ENCODE measurements at places on chromosomes 5 and 9. TPM values are rescaled to one million over a fixed set of nuclear protein-coding genes. Genes with fewer than 3 reads are reported as not detected.

PHF24 gene
- 0.11 TPM for total RNA-seq

DNA sequence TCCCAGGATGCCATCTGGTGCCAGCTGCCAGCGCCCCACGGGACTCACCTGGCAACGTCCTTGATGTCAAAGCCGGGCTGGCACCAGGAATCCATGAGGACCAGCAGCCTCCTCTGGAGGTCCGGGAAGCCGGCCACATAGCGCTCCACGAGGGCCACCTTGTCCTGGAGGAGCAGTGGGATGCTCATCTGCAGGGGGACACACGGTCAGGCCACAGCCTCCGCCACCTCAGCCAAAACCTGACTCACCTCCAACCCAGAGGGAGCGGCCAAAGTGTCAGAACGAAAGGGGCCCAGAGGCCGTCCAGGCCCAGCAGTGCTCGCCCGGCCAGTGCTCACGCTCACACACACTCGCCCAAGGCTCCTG is 56.5 kb downstream of the EXD3 start:
- no peaks in the 10 kb centered on the region for H3K4me1 ChIP-seq
- H3K27me3 ChIP-seq: no peaks in the 10 kb centered on the region
- H3K4me3 ChIP-seq: no peak overlapping the region
- H3K36me3 ChIP-seq: no peaks in the 10 kb centered on the region
- DNase-seq: no peak

- H3K4me1 ChIP-seq: no peaks in the 10 kb centered on the region
- peaks cover 30% of the 10 kb centered on the region for H3K27me3 ChIP-seq
- DNase-seq: no peak
- peaks cover 3% of the 10 kb centered on the region for H3K36me3 ChIP-seq
- no peak overlapping the region for H3K4me3 ChIP-seq
Observed at GRCh38 chr9:97863314-97863713, 10.3 kb downstream of the FOXE1 start.

DNA sequence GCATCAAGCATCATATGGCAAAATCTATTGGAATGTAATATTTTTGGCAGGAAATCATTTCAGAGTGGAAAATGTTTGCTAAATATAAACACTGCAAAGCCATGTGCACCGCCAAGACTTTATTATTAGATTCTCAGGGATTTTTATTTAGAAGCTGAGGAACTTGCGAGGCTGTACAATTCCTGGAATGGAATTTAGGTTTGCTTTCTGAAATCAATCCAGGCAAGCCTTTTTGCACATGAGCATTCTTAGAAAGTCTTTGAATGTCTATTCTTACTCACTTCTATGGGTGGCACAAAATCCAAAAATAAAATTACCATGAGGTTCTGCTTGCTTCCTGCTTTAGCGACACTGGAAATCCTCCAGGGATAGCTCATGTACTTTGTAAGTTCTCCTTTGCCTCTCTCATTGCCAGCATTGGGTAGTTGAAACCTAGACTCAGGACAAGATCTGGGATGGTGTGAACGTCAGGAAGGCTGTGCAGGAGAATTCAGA is 71.5 kb upstream of the PALM2AKAP2 start:
- H3K36me3 ChIP-seq: no peaks in the 10 kb centered on the region
- H3K4me1 ChIP-seq: no peaks in the 10 kb centered on the region
- no peak for DNase-seq
- H3K4me3 ChIP-seq: no peak overlapping the region
- no peak overlapping the region for H3K27ac ChIP-seq

DNA sequence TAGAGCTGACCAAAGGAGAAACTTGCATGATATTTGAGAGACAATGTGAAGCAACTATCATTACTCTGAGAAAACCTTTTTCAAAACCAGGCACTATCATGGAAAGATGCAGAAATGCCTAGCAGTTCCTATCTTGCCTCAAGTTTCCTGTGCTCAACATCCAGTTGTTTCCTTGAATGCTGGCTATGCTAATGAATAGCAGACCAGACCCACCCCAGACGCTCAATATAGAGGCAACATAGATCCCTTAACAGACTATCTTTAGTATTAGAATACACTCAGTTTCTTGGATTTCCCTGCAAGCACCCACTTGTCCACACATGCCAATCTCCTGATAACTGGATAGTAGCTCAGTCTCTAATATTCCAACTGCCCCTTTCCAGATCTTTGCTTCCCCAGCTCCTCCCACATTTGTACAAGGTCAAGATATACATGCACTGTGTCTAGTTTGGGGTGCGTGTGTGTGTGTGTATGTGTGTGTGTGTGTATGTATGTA is 93.3 kb upstream of the PCSK5 start:
- peaks cover 9% of the 10 kb centered on the region for H3K27me3 ChIP-seq
- no peaks in the 10 kb centered on the region for H3K4me1 ChIP-seq
- H3K36me3 ChIP-seq: no peaks in the 10 kb centered on the region

- H3K27ac ChIP-seq: no peak overlapping the region
- DNase-seq: no peak
- no peak overlapping the region for H3K4me3 ChIP-seq
- H3K27me3 ChIP-seq: no peaks in the 10 kb centered on the region
- H3K4me1 ChIP-seq: peaks cover 17% of the 10 kb centered on the region
- peaks cover 6% of the 10 kb centered on the region for H3K36me3 ChIP-seq
Observed at GRCh38 chr5:34026089-34026761, 16.8 kb downstream of the C1QTNF3 start.

- DNase-seq: no peak
- H3K27me3 ChIP-seq: no peaks in the 10 kb centered on the region
- no peak overlapping the region for H3K27ac ChIP-seq
Observed at GRCh38 chr5:118552146-118552545, 436.2 kb downstream of the DTWD2 start.

DNA sequence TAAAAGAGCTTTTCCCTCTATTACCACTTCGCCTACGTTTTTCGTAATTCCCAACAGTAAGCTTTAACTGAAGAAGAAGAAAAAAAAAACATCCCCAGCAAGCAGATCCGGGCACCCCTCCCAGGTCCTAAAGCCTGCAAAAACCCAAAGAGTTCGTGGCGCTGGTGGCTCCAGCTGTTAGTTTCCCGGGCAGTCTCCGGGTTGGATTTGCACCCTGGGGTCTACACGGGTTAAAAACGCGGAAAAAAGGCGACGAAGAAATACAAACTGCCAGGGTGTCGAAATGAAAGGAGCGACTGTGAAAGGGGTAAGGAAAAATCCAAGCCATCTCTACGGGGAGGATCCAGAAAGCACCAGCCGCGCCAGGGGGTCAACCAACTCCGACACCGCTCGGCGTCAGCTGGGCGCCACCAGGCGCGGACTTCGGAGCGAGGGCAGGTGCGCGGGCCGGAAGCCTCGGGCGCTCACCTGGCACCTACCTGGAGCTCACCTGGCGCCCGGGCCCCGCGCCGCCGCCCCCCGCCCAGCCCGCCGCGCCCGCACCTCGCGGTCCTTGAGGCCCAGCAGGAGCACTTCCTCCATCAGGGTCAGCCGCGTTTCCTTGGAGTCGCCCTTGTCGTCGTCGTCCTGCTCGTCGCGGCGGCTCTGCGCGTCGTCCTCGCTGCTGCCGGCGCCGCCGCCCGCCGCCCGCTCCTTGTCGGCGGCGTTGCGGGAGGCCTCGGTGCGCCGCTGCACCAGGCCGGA is 680 bp downstream of the GOLPH3 start:
- H3K36me3 ChIP-seq: peaks cover 41% of the 10 kb centered on the region
- peaks cover 30% of the 10 kb centered on the region for H3K4me1 ChIP-seq
- H3K27me3 ChIP-seq: peaks cover 1% of the 10 kb centered on the region
- H3K27ac ChIP-seq: peak overlapping the region; percentile 96
- DNase-seq: peak; percentile 65
- H3K4me3 ChIP-seq: peak overlapping the region; percentile 94

GRCh38 chr5:125411071-125411743 is 664.8 kb upstream of the ZNF608 start:
- no peak overlapping the region for H3K4me3 ChIP-seq
- no peak overlapping the region for H3K27ac ChIP-seq
- H3K27me3 ChIP-seq: no peaks in the 10 kb centered on the region
- H3K36me3 ChIP-seq: no peaks in the 10 kb centered on the region
- no peak for DNase-seq

DNA sequence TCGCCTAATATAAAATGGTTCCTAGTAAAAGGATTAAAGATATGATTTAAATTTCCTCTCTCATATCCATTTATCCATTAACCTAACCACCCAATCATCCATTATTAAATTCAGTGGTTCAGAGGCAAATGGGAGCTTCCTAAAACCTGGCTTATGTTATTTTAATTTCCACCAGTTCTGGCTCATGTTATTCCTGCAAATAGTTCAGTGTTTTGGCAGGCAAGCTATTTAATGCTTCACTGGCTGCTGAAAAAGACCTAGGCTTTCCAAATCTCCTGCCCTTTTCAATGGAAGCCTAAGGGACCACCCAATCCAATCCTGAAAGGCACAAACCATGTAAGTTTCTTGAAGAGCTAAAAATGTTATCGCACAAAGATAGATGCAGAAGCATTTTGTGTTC is 52.3 kb downstream of the POC5 start:
- peaks cover 23% of the 10 kb centered on the region for H3K4me1 ChIP-seq
- H3K4me3 ChIP-seq: no peak overlapping the region
- H3K27ac ChIP-seq: no peak overlapping the region
- no peaks in the 10 kb centered on the region for H3K36me3 ChIP-seq
- no peak for DNase-seq
- no peaks in the 10 kb centered on the region for H3K27me3 ChIP-seq

HAVCR2 gene
- 28.7 TPM for total RNA-seq

DNA sequence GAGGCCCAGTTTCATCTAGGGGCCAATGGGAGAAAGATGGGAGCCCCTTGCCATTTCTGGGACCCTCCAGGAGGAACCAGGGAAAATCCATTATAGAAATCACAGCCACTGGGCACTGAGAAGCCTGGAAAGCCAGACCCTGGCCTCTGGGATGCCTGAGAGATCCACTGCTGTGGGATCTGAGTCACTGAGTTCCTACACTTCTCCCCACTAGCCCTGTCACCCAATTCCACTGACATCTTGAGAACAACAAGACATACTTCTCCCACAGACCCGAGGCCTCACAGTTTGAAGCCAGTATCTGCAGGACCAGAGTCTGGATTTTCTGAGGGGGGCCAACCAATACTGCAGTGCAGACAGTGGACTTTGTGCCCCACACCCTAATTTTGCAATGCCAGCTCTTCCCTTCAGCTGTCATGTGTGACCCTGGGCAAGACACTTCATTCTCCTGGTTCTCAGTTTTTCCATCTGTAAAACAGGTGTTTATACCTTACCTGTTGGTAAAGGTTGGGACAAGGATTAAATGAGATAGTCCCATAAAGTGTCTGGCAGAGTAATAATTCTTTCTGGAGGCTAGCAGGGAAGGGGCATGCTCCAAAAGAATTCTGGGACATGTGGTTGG is 46.5 kb downstream of the CXXC5 start:
- H3K27me3 ChIP-seq: peaks cover 4% of the 10 kb centered on the region
- DNase-seq: no peak
- H3K4me3 ChIP-seq: no peak overlapping the region
- H3K36me3 ChIP-seq: no peaks in the 10 kb centered on the region

DNA sequence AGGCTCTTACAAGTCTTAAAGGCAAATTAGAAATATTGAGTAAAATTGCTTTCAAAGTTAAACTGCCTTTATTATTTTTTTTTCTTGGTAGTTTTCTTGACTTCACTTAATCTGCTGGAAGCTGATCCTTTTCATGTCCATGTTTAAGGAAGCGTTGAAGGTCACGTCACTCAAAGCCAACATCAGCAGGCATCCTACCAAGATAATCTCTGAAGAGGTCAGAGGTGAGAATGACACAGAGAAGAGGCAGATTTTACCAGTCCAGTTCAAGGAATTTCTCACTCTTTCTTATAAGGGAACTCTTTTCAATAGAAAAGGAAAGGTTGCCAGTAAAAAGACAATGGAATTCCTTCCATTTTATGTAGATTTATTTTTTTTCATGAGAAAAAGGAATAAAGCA is 259.8 kb downstream of the ANXA1 start:
- no peak for DNase-seq
- H3K4me1 ChIP-seq: no peaks in the 10 kb centered on the region

- no peaks in the 10 kb centered on the region for H3K4me1 ChIP-seq
- no peaks in the 10 kb centered on the region for H3K36me3 ChIP-seq
- no peak overlapping the region for H3K27ac ChIP-seq
- H3K4me3 ChIP-seq: no peak overlapping the region
- DNase-seq: peak; percentile 13
Observed at GRCh38 chr5:171840066-171840465, 54.4 kb downstream of the SMIM23 start.

DNA sequence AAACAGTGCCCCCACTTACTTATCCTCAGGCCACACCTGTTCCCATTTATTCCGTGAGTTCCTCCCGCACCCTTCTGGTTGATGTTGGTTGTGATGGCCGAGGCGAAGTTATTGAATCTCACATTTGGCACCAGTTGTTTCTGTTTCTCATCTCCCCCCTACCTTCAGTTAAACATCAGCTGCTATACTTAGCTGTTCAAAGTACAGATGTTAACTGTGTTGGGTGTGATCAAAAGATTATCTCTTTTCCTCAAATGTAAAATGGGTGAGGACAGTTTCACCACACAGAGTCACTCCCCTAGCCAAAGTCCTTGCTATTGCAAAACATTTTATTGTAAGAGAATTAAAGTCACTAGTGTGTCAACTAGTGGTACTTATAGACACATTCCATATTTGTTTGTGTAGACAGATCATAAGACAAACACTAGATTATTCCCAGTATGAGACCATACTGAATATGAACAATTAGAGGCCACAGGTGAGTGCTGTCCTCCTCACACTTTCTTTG is 43.2 kb upstream of the PRSS3 start:
- peaks cover 36% of the 10 kb centered on the region for H3K4me1 ChIP-seq
- DNase-seq: no peak
- no peak overlapping the region for H3K4me3 ChIP-seq
- peaks cover 60% of the 10 kb centered on the region for H3K27me3 ChIP-seq
- H3K27ac ChIP-seq: no peak overlapping the region

- no peak for DNase-seq
- H3K4me1 ChIP-seq: no peaks in the 10 kb centered on the region
- no peak overlapping the region for H3K27ac ChIP-seq
- no peaks in the 10 kb centered on the region for H3K36me3 ChIP-seq
Observed at GRCh38 chr9:78954286-78954685, 617.5 kb upstream of the TLE4 start.

- H3K27ac ChIP-seq: peak overlapping the region; percentile 82
- H3K27me3 ChIP-seq: peaks cover 2% of the 10 kb centered on the region
- DNase-seq: no peak
Observed at GRCh38 chr9:35661756-35662350, 3.1 kb downstream of the ARHGEF39 start.

DNA sequence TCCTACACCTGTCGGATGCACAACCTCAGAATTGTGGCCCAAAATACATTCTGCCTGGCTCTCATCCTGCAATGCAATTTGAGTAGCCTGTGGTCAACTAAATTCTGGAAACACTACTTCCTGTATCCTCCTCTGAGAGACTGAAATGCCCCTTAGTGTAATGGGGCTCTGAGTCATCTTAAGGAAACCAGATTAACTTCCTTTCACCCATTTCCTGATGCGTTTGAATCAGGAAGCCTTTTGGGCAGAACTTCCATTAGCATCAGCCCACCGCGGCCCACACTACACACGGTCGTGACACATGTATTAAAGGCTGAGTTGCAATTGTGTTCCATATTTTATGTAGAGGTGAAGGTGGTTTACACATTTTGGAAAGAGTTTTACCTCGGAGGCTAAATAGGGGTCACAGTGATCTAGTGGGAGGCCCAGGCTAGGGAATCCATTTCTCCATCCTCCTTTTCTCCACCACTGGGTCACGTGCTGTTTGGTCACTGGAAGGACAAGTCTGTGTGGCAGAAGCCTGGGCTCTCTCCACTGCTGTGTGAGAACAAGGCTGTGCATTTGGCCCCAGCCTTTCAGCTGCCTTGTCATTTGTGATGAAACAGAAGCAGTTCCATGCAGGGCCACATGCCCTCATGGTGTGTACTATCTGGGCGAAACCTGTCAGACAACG is 55.9 kb downstream of the DAP start:
- peaks cover 29% of the 10 kb centered on the region for H3K4me1 ChIP-seq
- H3K4me3 ChIP-seq: no peak overlapping the region
- peak; percentile 40 for DNase-seq
- peak overlapping the region; percentile 78 for H3K27ac ChIP-seq
- no peaks in the 10 kb centered on the region for H3K27me3 ChIP-seq

Measured in activated CD8-positive, alpha-beta T cell treated with anti-CD3 and anti-CD28 coated beads for 36 hours (primary cell).